Ovary (tissue), 10 donors: ENCODE measurements at places on chromosomes 3 and 15. TPM values are rescaled to one million over a fixed set of nuclear protein-coding genes. Genes with fewer than 3 reads are reported as not detected.

- H3K27me3 ChIP-seq = no peaks in the 10 kb centered on the region
- no peak overlapping the region for H3K4me3 ChIP-seq
- DNase-seq = no peak
- no peak overlapping the region for H3K27ac ChIP-seq
Observed at GRCh38 chr3:139636511-139636910, 41.3 kb downstream of the NMNAT3 start.

- no peak overlapping the region for H3K27ac ChIP-seq
- H3K27me3 ChIP-seq = no peaks in the 10 kb centered on the region
- H3K4me3 ChIP-seq = no peak overlapping the region
- DNase-seq = no peak
Observed at GRCh38 chr15:58584789-58585461, 153.1 kb downstream of the LIPC start.

FRMD4B gene
- polyA plus RNA-seq = 17.6 TPM

GRCh38 chr15:73906346-73907034, 19.8 kb upstream of the LOXL1 start:
- no peak for DNase-seq
- H3K36me3 ChIP-seq = no peaks in the 10 kb centered on the region
- H3K4me1 ChIP-seq = no peaks in the 10 kb centered on the region
- no peak overlapping the region for H3K4me3 ChIP-seq

DNA sequence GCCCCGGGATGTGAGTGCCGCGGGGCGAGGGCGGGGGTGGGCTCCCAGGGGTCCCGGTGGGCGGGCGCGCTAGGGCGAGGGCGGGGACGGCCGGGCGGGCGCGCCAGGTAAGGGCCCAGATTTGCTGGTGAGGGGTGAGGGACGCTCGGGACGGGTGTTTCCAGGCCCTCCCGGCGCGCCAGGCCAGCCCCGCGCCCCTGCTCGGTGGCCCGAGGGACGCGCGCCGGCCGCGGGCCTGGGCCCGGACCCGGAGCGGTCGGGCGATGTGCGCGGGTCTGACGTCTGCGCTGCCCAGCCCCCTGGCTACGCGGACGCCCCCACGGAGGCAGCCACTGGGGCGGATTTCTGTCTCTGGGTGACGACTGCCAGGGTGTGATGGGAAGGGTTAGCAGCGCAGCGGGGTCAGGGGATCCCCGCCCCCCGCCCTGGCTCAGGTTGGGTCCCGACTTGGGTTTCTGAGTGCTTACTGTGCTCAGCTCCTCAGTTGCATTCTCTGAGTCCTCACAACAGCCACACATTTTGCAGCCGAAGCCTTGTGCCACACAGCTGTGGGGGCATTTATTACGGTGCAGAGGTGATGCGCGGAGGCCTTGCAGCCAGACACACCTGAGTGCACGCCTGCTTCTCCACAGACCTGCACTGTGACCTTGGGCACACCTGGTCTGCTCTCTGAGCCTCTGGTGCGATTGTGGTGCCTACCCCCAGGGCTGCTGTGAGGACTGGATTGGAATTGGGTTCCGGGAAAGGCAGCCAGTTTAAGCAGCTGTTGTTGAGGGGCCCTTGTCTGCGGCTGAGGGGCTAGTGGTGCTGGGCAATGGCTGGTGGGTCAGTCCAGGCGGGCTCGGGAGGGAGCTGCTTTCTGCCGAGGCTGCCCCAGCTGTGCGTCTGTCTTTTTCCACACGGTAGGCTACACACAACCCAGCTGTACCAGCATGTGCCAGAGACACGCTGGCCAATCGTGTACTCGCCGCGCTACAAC, 523 bp downstream of the HDAC11 start:
- no peaks in the 10 kb centered on the region for H3K36me3 ChIP-seq
- peak overlapping the region; percentile 90 for H3K4me3 ChIP-seq
- H3K4me1 ChIP-seq = peaks cover 7% of the 10 kb centered on the region
- H3K27me3 ChIP-seq = no peaks in the 10 kb centered on the region

- no peak overlapping the region for H3K27ac ChIP-seq
- no peaks in the 10 kb centered on the region for H3K36me3 ChIP-seq
- H3K27me3 ChIP-seq = no peaks in the 10 kb centered on the region
- DNase-seq = no peak
- no peak overlapping the region for H3K4me3 ChIP-seq
Observed at GRCh38 chr15:65829130-65829764, 37.2 kb upstream of the DENND4A start.

DUOX1 gene
- polyA plus RNA-seq = 0.47 TPM

DNA sequence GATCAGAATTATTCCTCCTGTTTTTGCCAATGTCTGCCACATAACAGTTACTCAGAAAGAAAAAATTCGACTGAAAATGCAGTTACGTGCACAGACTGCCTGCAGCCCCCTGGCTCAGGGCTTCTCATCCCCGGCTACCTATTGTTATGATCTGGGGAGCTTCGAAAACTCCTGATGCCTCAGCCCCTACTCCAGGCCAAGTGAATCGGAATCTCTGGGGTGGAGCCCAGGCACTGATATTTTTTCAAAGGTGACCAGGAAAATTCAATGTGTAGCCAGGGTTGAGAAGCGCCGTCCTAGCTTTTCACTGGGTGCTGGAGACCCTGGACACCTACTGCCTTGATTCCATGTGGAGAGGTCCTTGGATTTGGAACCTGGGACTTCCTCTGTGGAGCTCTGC, 8.5 kb downstream of the ADAMTS17 start:
- H3K27ac ChIP-seq = no peak overlapping the region
- H3K4me3 ChIP-seq = no peak overlapping the region
- DNase-seq = no peak
- H3K27me3 ChIP-seq = no peaks in the 10 kb centered on the region

- no peak overlapping the region for H3K4me3 ChIP-seq
- no peaks in the 10 kb centered on the region for H3K27me3 ChIP-seq
- H3K27ac ChIP-seq = no peak overlapping the region
- no peak for DNase-seq
- H3K4me1 ChIP-seq = no peaks in the 10 kb centered on the region
Observed at GRCh38 chr15:61091289-61091616, 137.8 kb downstream of the RORA start.

TM2D3 gene
- 70.7 TPM for polyA plus RNA-seq

DNA sequence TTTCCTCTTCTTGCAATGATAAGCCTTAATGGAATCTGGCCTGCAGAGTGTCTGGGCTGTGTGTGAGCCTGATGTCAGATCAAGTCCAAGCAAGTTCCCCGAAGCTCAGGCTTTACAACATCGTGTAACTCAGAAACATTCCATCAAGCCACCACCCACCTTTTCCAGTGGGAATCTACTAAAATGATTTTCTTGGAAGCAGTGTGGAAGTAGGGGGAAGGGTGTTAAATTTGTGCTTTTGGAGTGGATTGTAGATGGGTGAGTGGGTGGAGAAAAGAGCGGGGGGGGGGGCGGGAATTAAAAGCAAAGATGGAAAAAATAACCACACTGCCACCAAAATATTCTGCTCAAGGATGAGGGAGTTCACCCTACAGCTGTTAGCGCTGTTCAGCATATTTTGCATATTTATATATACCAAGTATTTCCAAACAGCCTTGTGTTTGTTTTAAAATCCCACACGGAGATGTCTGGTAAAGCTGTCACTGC, 53.6 kb downstream of the VGLL3 start:
- no peaks in the 10 kb centered on the region for H3K27me3 ChIP-seq
- no peak overlapping the region for H3K4me3 ChIP-seq
- DNase-seq = no peak
- peaks cover 5% of the 10 kb centered on the region for H3K4me1 ChIP-seq
- H3K36me3 ChIP-seq = no peaks in the 10 kb centered on the region

- H3K4me1 ChIP-seq = no peaks in the 10 kb centered on the region
- H3K36me3 ChIP-seq = no peaks in the 10 kb centered on the region
- no peak overlapping the region for H3K27ac ChIP-seq
Observed at GRCh38 chr3:111944372-111944771, 34.5 kb upstream of the ABHD10 start.

GRCh38 chr3:14602006-14602803, 49.4 kb upstream of the CCDC174 start:
- H3K4me3 ChIP-seq = peak overlapping the region; percentile 1
- DNase-seq = no peak
- no peaks in the 10 kb centered on the region for H3K27me3 ChIP-seq
- no peak overlapping the region for H3K27ac ChIP-seq
- H3K36me3 ChIP-seq = no peaks in the 10 kb centered on the region

DNA sequence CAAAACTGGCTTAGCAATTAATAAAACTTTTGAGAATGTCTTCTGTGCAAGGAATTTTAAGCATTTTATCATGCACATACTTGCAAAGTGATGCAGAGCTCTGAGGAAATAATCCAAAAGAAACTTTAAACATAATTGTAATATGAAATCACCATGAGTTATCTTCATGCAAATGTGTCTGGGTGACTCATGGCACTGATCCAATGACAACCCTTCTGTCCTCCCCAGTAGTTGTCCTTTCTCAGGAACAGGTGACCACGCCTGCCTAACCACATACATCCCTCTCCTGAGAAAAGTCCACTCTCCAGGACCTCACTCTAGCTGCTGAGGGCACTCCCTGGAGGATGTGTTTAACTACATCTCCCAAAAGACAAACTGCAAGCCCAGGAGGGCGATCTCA, 530.6 kb upstream of the IL12A start:
- no peak for DNase-seq
- no peaks in the 10 kb centered on the region for H3K36me3 ChIP-seq
- H3K4me1 ChIP-seq = no peaks in the 10 kb centered on the region
- H3K27me3 ChIP-seq = no peaks in the 10 kb centered on the region
- no peak overlapping the region for H3K27ac ChIP-seq
- no peak overlapping the region for H3K4me3 ChIP-seq

- no peaks in the 10 kb centered on the region for H3K36me3 ChIP-seq
- no peak for DNase-seq
- no peak overlapping the region for H3K27ac ChIP-seq
- no peaks in the 10 kb centered on the region for H3K27me3 ChIP-seq
Observed at GRCh38 chr3:126208182-126208581, 27.8 kb upstream of the ALDH1L1 start.

DNAJA4 gene
- polyA plus RNA-seq = 23.7 TPM

DNA sequence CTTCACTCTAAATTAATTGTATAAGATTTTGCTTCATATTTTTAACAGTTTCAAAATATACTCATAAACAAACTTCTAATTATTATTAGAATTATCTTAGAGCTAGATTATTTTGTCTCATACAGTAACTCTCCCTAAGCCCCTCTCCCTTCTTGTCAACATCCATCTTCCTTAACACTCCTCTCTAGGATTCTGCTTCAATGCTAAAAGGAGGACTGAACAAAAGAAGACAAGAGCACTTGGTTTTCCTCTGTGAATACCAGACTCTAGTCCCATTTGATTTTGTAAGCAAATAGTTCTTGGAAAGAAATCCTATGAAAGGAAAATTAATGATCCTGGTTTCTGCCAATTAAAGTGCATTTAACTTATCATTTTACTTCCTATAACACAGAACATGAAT, 91.8 kb downstream of the KCNMB2 start:
- peaks cover 2% of the 10 kb centered on the region for H3K4me1 ChIP-seq
- H3K27ac ChIP-seq = no peak overlapping the region
- DNase-seq = no peak
- no peak overlapping the region for H3K4me3 ChIP-seq
- H3K27me3 ChIP-seq = no peaks in the 10 kb centered on the region

- no peaks in the 10 kb centered on the region for H3K36me3 ChIP-seq
- H3K4me1 ChIP-seq = peaks cover 2% of the 10 kb centered on the region
- H3K4me3 ChIP-seq = no peak overlapping the region
- no peak overlapping the region for H3K27ac ChIP-seq
Observed at GRCh38 chr3:11770477-11771391, 76.0 kb downstream of the TAMM41 start.

- no peaks in the 10 kb centered on the region for H3K27me3 ChIP-seq
- H3K4me3 ChIP-seq = no peak overlapping the region
- H3K27ac ChIP-seq = no peak overlapping the region
- H3K4me1 ChIP-seq = peaks cover 13% of the 10 kb centered on the region
- DNase-seq = no peak
- H3K36me3 ChIP-seq = no peaks in the 10 kb centered on the region
Observed at GRCh38 chr3:48501196-48501595, 2.8 kb downstream of the SHISA5 start.

- H3K4me1 ChIP-seq = no peaks in the 10 kb centered on the region
- no peak overlapping the region for H3K4me3 ChIP-seq
- H3K27me3 ChIP-seq = no peaks in the 10 kb centered on the region
- H3K27ac ChIP-seq = no peak overlapping the region
- no peak for DNase-seq
- H3K36me3 ChIP-seq = no peaks in the 10 kb centered on the region
Observed at GRCh38 chr15:43948691-43949325, 122.0 kb downstream of the WDR76 start.

DNA sequence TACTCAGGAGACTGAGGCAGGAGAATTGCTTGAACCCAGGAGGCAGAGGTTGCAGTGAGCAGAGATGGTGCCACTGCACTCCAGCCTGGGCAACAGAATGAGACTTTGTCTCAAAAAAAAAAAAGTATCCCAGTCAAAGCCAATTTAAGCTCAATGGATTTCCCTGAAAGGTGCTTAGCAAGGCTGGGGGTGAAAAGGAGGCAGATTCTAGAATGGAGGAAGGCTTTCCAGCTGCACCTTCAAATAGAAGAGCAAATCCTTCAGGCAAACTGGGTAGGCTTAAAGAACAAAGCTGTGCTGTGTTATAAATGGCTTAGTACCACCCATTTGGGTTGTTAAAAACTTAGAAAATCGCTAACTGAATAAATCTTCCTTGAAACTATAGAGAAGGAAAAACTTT, 3.0 kb upstream of the IFT57 start:
- H3K27me3 ChIP-seq = no peaks in the 10 kb centered on the region
- H3K4me1 ChIP-seq = peaks cover 8% of the 10 kb centered on the region
- H3K27ac ChIP-seq = no peak overlapping the region
- no peak overlapping the region for H3K4me3 ChIP-seq
- H3K36me3 ChIP-seq = no peaks in the 10 kb centered on the region

DNA sequence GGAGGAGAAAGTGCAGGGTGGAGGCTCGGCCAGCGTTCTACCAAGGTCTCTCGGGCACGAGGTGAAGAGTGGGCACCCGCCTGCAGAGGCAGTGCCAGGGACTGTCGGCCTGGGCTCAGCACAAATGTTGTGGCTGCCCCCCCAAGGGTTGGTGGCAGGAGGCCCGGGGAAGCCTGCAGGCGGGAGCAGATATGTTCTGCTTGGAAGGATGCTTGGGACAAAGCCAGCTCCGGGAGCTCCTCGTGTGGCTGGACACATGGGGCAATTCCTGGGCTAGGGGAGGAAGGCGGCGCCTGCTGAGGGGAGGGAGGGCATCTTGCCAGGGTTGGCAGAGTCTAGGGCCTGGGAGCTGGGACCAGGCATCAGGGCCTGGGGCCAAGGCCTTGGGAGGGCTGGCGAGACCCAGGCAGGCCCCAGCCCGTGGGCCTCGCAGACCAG, 30.4 kb upstream of the FBLN2 start:
- H3K4me3 ChIP-seq = no peak overlapping the region
- H3K27ac ChIP-seq = no peak overlapping the region
- no peak for DNase-seq
- H3K36me3 ChIP-seq = no peaks in the 10 kb centered on the region
- H3K4me1 ChIP-seq = no peaks in the 10 kb centered on the region

- H3K4me3 ChIP-seq = no peak overlapping the region
- H3K27ac ChIP-seq = no peak overlapping the region
- no peak for DNase-seq
- no peaks in the 10 kb centered on the region for H3K27me3 ChIP-seq
- H3K36me3 ChIP-seq = no peaks in the 10 kb centered on the region
Observed at GRCh38 chr3:97841304-97841703, 19.5 kb downstream of the CRYBG3 start.
